Stimulated activated CD4-positive, alpha-beta T cell treated with anti-CD3 and anti-CD28 coated beads, Interleukin-4, amount 100 ng/mL, for 1 hour (primary cell): ENCODE measurements at places on chromosomes 7 and 10.

- no peak for DNase-seq
Observed at GRCh38 chr10:3425261-3425660, 252.7 kb upstream of the PITRM1 start.

GRCh38 chr10:69558559-69558958 is 14.7 kb downstream of the NEUROG3 start:
- DNase-seq: no peak

- DNase-seq: no peak
Observed at GRCh38 chr7:155975490-155975889, 163.2 kb upstream of the SHH start.

DNA sequence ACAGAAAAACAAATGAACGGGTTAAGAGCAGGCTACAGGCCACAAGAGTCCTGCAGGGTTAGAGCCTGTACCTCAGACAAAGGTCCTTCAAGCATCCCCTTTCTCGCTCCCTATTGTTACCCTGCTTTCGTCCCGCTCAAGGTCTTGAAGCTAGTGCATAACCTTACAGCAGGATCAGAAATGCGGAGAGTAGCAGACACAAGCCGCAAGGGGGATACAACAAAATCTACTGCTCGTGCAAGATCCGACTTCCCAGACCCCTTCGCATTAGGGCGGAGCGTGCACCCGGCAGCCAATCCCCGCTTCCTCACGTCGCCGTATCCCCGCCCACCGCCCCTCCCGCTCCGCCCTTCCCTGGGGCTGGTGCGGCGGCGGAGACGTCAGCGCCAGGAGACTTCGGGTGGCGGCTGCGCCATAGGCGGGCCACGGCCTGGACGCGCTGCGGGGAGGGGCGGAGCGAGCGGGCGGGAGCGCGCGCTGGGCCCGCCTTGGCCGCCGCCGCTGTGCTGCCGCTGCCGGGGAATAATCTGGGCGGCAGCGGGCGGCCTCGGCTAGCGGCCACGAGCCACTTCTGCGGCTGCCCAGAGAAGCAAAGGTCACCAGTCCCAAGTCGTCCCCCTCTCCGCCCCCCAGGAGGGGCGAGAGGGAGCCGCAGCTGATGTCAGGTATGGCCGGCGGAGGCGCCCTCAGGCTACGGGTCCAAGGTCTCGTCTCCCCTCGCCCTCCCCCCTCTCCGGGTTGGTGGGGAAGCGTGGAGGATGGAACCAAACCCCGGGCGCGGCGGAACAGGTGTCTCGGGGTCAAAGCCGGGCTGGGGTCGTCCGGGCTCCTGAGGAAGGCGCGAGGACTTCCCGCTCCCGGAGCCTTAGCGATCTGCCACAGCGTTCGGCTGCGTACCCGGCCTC is at the start of gene C1GALT1:
Gene C1GALT1, plus strand, starts transcription at position 389 of the 905 bp plus-strand sequence. CDS start 51,776 bp downstream, outside the sequence.
- DNase-seq: peak; percentile 98

GRCh38 chr7:2175514-2175913 is 57.2 kb downstream of the MAD1L1 start:
- DNase-seq: no peak

GRCh38 chr10:124596962-124597845 is 135.6 kb downstream of the LHPP start:
- no peak for DNase-seq

DNA sequence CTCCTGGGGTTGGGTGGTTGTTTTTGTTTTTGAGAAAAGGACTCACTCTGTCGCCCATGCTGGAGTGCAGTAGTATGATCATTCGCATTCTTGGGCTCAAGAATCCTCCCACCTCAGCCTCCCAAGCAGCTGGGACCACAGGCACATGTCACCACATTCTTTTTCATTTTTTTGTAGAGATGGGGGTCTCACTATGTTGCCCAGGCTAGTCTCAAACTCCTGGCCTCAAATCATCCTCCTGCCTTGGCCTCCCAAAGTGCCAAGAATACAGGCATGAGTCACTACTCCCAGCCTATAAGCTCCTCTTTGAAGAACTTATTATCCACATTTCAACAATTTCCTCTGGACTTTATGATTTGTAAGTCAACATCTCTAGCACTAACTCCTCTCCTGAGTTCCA is 102.7 kb downstream of the KMT2C start:
- no peak for DNase-seq

DNA sequence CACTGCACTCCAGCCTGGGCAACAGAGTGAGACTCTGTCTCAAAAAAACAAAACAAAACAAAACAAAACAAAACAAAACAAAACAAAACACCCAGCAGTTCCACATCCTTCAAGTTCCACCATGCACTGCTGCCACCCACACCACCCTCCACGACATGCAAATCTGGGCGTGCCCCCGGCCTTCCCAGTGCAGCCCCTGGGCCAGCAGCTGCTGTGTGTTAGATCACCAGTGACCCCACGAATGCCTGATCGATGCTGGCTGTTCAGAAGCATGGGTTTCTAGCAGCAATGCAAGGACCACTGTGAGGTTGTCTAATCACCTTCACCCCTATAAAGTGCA is 36.3 kb downstream of the ELFN1 start:
- no peak for DNase-seq

- no peak for DNase-seq
Observed at GRCh38 chr10:48594371-48594770, 10.5 kb downstream of the ARHGAP22 start.

DNA sequence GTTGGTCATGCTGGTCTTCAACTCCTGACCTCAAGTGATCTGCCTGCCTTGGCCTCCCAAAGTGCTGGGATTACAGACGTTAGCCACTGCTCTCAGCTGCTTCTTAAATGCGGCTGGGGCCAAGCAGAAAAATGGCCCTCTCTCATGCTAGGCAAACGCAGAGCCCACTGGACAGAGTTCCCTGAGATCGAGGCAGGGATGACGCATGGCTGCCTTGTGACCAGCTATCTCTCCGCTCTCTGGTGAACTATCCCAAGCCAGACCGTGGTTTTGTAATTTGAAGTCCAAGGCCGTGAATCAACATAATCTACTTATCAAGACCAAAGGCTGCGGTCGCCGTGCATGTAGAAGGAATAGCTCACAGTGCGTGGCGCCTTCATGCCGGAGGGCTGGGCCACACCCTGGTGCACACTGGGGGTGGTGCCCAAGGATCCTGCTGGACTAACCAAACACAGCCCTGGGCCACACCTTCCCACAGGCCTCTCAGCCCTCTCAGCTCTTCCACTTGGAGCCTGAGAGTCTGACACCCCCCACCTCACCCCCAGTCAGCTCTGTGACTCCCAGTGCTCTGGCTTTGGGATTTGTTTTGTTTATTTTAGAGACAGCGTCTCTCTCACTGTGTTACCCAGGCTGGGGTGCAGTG is 88.1 kb upstream of the CUX1 start:
- no peak for DNase-seq

GRCh38 chr7:100520138-100520537 is 18.9 kb upstream of the AGFG2 start:
- DNase-seq: no peak
